ENCODE measurements at places on chromosomes 12 and 14.
A peak's percentile ranks its signal among the peaks of the same experiment; 100 is the strongest.

- no peak for DNase-seq
Observed at GRCh38 chr12:42306297-42306696, 19.6 kb downstream of the ZCRB1 start.

- peak; percentile 57 for DNase-seq
Observed at GRCh38 chr12:642633-643474, 20.4 kb downstream of the NINJ2 start.

DNA sequence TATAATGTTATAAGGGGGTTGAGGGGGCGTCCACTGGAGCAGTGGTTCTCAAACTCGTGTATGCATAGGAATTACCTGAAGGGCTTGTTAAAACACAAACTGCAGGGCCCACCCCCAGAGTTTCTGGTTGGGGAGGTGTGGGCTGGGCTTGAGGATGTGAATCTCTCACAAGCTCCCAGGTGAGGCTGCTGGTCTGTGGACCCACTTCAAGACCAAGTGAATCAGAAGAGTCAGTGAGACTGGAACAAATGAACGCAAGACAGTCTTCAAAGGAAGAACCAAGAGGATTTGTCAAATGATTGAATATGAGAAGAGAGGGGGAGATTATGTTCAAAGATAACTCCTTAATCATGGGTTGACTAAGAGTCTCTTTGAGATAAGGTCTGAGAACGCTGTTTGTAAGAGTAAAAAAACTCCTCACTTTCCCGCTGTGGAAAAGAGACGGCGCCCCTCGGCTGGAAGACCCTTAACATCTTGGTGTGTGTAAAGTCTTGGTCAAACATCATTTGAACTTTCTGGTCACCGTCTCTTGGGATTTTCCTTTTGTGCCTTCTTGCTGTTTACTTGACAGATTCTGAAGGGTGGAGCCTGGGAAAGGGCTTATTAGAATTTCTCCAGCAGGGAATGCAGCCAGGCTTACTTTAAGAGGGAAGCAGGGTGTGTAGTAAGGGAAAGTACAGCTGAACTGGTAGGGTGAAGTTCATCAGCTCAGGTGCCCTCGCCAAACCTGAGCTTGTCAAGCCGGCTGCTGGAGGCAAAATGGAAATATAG is 5.3 kb upstream of the FOXN3 start:
- no peak for DNase-seq

GRCh38 chr12:114901316-114901715 is 217.3 kb upstream of the TBX3 start:
- no peak for DNase-seq

DNA sequence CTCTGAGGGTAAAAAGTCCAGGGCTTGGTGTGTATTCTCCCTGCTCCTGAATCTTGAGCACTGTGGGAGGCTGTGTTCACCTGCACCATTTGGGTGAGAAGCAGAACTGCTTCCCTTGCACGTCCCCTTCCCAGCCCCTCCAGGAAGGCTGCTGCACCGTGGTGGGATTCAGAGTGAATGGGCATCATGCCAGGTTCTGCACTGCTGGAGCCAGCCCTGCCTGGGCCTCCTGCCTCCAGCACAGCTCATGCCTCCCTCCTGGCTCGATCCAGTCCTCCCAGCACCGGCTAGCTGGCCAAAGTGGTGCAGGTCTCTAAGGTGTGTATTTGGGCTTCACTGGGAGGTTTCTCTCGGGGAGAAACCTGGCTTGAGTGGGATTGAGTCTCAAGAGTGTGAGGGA is 54.9 kb downstream of the ANKRD9 start:
- no peak for DNase-seq

- DNase-seq: no peak
Observed at GRCh38 chr12:905261-906031, 44.0 kb downstream of the RAD52 start.

- no peak for DNase-seq
Observed at GRCh38 chr12:89352242-89352491, 134 bp downstream of the DUSP6 start.

DNA sequence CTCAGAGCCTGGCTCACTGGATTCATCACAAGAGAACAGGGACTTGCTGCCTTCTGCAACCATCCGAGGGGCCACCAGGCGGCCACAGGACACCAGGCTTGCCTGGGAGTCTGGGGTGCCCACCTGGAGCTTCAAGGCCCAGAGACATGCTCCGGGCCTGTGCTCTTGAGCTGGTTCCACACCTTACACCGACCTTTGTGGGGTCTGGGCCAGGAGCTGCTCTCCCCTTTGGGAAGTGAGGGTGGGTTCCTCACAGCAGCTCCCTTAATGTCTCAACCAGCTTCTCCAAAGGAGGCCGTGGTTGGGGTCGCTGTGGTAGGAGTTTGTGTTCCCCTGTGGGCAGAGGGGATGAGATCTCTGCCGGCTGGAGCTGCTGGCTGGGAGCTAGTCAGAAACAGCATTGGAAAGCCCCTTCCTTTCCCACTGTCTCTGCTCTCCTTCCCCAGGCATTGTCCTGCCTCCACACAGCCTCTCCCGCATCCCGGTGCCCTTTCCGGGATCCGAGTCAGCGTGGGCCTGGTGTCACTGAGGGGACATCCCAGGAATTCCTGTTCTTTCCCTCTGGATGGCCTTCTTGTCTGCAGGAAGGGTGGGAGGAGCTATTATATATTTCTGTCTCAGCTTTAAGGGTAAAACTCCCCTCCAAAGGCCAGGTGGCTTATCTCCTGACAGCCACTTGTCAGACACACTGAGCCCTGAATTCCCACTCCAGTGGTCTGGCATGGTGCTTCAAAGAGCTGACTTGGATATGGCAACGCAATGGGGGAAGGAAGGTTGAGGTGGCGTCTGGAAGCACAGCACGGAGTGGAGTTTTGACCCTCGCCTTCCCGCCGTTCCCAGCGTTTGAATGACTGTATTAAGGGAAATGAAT is 5.1 kb upstream of the PAPLN start:
- no peak for DNase-seq

- no peak for DNase-seq
Observed at GRCh38 chr14:64701660-64702059, 2.6 kb upstream of the PLEKHG3 start.
